Activated CD4-positive, alpha-beta memory T cell treated with anti-CD3 and anti-CD28 coated beads, Interleukin-2, amount 10 ng/mL, durations not matched to agents 7 days and 5 days (primary cell): ENCODE measurements at places on chromosomes 12 and 14.

DNA sequence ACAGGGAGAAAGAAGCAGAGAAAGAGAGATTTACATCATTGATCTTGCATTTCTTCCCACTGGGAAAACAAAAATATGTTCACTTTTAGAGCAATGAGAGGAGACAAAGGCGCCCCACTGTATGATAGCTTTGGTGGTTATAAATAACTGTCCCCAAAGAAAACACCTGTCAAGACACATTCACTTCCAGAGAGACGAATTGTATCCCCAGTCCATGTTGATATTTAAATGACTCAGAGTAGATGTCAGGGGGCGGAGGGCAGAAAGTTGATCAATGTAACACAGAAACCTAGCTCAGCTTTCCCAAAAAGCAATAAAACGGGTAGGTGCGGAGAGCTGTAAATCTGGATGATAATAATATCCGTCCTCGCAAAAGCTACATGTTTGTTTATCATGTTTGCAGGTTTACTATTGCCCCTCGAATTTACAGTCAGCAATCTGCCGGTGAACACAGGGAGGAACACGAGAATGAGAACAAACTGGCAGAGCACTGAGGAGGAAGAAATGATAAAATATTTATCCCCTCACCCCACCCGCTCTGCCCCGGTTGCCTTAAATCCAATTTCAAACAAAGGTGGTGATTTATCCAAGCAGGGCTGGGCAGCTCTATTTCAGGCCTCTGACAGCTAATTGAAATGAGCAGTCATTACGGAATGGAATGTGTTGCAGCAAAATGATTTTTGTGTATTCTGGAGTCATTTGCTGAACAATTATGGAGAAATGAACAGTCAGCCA is 84.4 kb downstream of the CMKLR1 start:
- H3K27ac ChIP-seq: no peak overlapping the region
- peaks cover 5% of the 10 kb centered on the region for H3K27me3 ChIP-seq
- H3K4me1 ChIP-seq: no peaks in the 10 kb centered on the region
- no peaks in the 10 kb centered on the region for H3K36me3 ChIP-seq
- no peak for DNase-seq

GRCh38 chr12:114681116-114681871 is 2.7 kb downstream of the TBX3 start:
- H3K4me1 ChIP-seq: peaks cover 16% of the 10 kb centered on the region
- DNase-seq: no peak
- H3K4me3 ChIP-seq: no peak overlapping the region
- peaks cover 67% of the 10 kb centered on the region for H3K27me3 ChIP-seq
- H3K36me3 ChIP-seq: peaks cover 17% of the 10 kb centered on the region
- no peak overlapping the region for H3K27ac ChIP-seq

DNA sequence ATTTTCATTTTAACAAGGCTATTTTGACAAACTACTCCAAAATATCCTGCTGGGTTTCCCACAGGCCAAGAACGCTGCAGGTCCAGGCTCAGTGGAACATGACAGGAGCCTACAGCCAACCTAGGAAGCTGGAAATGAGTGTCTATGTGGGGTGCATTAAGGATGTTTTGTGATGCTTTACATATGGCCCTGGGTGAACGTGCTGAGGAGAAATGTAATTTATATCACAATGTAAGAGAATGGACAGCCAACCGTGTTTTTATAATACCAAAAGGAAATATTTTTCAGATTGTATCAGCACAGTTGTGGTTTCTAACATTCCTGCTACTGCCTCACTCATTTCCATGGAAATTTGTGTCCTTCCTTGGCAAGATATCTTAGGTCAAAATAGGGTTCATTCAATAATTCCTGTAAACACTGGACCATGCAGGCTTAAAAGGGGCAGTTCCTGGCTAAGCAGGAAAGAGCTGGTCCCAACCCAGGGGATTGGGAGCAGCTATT is 51.5 kb downstream of the ST8SIA1 start:
- H3K27me3 ChIP-seq: no peaks in the 10 kb centered on the region
- no peak overlapping the region for H3K4me3 ChIP-seq
- H3K36me3 ChIP-seq: no peaks in the 10 kb centered on the region
- DNase-seq: no peak
- H3K4me1 ChIP-seq: peaks cover 15% of the 10 kb centered on the region

DNA sequence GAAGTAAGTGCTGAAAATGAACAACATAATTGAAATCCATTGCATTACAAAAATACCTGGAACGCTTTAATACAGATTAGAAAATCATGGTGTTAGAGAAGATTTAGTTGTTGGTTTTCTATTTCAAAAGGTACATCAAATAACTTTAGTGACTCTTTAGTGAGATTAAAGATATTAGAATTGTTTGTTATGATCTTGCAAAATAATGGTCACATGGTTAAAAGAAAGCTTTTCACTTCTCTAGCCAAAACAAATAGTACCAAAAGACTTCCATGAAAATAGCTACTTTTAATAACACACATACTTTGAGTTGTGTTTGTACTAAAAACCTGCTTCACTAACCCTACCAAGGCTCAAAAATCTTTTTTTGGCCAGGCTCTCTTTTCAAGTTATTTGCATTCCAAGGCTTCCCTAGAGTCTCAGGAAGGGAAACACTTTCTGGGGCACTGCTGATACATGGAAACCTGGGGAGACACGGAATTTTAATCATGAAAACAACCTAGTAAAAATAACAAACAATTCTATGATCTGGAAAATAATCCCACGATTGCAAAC is at the start of gene SLCO1A2:
SLCO1A2 (minus strand) TSS at position 147 of the 555 bp plus-strand sequence. CDS start 270 bp downstream, outside the sequence.
- no peak for DNase-seq
- no peaks in the 10 kb centered on the region for H3K36me3 ChIP-seq
- H3K27me3 ChIP-seq: peaks cover 3% of the 10 kb centered on the region
- H3K27ac ChIP-seq: no peak within 1 kb of the TSS
- no peaks in the 10 kb centered on the region for H3K4me1 ChIP-seq
- no peak within 1 kb of the TSS for H3K4me3 ChIP-seq
